Stimulated activated CD4-positive, alpha-beta T cell treated with anti-CD3 and anti-CD28 coated beads, Interleukin-12 subunit alpha, Interleukin-12 subunit beta, amount 100 ng/mL, for 4 hours (primary cell): ENCODE measurements at places on chromosomes 4 and X.

DNA sequence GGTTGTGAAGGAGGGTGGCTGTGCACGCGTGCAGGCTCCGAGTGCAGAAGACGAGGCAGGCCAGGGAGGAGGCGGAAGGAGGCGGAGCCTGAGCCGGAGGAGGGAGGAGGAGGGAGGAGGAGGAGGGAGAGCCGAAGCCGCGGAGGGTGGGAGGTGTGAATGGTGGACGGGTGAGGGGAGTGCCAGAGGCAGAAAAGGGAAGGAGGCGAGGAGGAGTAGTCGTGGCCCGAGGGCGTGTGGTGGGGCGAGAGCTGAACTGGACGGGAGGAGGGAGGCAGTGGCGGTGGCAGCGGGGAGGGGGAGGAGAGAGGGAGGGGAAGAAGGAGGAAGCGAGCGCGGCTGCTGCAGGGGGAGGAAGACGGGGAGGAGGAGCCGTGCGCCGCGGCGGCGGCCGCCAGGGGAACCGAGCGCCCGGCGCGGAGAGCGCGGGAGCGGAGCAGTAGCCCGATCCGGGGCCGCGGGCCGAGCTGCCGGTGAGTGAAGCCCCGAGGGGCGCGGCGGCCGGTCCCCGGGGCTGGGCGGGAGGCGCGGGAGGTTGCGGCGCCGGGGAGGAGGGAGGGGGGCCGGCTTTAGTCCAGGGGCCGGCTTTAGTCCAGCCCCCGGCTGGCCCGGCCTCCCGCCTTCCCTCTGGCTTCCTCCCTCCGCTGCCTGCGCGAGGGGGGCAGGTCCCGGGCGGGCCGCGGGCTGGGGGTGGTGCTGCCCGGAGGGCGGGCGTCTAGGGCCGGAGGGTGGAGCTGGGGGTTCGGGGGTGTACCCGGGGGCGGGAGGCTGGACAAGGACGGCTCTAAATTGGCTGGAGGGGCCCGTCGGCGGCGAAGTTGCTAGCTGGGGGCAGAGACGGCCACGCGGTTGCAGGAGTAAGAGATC is at the start of gene TMEM164:
Gene TMEM164 (plus strand): TSS at position 815 of the 867 bp plus-strand sequence. CDS start 661 bp downstream, outside the sequence.
- peak; percentile 76 for DNase-seq

GRCh38 chrX:149286940-149287349 is 218.2 kb downstream of the IDS start:
- peak; percentile 20 for DNase-seq

DNA sequence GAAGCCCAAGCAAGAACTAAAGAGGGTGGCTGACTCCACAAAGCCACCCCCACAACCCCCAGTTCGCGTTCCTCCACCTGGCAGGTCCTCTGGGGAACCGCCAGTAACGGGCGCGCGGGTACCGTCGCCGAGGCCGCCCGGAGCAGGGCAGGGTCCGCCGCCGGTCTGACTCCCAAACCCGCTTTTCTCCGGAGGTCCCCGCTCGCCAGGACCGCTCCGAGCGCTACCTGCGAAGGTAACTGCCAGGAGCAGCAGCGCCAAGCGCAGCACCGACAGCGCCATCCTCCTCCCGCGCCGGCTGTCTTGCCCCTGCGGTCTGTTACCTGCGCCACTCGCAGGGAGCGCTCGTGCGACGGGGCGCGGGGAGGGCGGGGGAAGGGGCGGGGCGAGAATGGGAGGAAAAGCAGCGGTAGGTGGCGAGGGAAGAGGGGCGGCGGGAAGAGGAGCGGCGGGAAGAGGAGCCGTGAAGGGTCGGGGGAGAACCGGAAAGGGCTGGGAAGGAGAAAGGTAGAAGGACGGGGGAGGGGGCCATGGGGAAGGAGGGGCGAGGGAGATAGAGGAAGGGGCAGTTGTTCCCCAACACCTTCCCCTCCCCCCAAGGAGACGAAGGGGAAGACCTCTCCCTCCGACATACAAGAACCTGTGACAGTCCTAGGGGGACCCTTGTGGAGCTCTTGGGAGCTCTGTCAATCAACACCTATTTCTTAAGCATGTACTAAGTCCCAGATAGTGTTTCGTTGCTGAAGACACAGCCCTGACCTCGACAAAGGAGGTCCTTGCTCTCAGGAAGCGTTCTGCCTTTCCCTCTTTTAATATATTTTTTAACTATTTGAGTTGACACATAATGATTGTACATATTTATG is at the start of gene SPINK2:
Gene SPINK2 (minus strand): TSS at position 321 of the 863 bp plus-strand sequence. CDS start 39 bp downstream, at position 282.
- peak; percentile 68 for DNase-seq

DNA sequence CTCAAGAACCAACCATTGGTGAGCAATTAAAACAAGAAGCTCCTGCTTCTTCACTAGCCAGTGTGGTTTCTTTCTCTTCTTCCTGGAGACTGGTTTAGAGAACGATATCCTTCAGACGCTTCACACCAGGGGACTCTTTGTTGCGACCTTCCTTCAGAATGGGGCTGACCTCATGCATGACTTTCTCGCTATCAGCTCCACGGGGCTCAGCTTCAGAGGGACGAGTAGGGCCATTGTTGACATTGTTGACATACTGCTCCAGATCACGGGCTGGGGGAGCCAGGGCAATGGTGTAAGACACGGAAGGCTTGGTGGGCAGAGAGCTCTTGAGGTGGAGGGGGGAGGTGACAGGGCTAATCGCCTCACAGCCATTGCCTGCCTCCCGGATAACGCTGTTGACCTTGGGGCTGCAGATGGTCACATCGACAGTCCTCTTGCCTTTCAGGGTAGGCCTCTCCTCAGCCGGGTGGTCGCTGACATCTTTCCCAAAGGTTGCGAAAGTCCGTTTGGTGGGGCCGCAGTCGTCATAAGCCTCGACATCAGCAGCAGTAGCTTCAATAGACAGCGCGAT is 113.8 kb downstream of the PCDH19 start:
- no peak for DNase-seq

DNA sequence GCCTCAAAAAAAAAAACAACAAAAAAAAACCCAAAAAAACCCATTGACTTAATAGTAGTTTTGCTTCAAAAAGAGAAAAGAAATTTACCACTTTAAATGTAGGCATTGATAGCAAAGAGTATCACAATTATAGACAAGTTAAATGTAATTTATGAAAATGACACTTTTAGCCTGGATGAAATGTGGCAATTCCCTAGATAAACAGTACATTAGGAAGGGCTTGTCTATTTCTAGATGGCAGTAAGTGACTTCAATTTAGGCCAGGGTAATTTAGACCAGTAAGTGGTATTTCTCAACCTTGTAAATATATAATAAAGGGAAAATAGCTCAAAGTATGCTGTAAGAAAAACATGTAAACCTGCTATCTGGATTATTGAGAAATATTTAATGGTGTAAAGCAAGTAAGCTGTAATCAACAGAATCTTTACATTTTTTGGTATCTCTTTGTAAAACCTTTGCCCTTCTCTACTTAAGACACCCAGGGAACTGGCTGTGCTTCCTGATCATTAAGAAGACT is 103.7 kb upstream of the RAPGEF2 start:
- no peak for DNase-seq

- no peak for DNase-seq
Observed at GRCh38 chr4:133865612-133866327, 335.8 kb downstream of the PABPC4L start.

GRCh38 chrX:53481816-53482465 is 47.8 kb upstream of the HSD17B10 start:
- DNase-seq = peak; percentile 22

GRCh38 chr4:89514811-89515210 is 207.2 kb upstream of the GPRIN3 start:
- no peak for DNase-seq

DNA sequence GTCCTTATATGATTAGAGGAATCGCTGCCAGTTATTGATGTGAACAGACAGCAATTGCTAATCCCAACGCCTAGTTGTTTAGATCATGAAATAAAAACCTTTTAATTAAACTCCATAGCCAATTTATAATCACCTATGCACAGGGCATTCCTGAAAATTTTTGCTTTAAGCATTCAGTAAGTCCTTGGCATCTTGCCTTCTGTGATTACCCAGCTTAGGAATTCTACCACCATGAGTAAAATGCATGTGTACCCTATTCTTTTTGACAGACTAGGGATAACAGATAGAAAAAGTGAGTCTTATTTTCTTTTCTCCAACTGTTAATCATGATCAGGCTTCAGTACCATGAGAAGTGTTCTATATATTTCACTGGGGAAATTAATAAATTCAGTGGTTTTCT is 995.3 kb upstream of the GRIA3 start:
- DNase-seq = no peak

GRCh38 chrX:97374266-97374665 is 490.6 kb downstream of the RPA4 start:
- no peak for DNase-seq

GRCh38 chr4:144579411-144580030 is 66.4 kb upstream of the HHIP start:
- DNase-seq = no peak

- DNase-seq = no peak
Observed at GRCh38 chrX:46180258-46180687, 364.9 kb downstream of the ZNF674 start.

- DNase-seq = no peak
Observed at GRCh38 chr4:81796790-81797528, 325.3 kb upstream of the RASGEF1B start.

- no peak for DNase-seq
Observed at GRCh38 chr4:110155654-110156053, 42.8 kb downstream of the ELOVL6 start.

- peak; percentile 8 for DNase-seq
Observed at GRCh38 chrX:72121383-72121782, 10.3 kb downstream of the RTL5 start.

DNA sequence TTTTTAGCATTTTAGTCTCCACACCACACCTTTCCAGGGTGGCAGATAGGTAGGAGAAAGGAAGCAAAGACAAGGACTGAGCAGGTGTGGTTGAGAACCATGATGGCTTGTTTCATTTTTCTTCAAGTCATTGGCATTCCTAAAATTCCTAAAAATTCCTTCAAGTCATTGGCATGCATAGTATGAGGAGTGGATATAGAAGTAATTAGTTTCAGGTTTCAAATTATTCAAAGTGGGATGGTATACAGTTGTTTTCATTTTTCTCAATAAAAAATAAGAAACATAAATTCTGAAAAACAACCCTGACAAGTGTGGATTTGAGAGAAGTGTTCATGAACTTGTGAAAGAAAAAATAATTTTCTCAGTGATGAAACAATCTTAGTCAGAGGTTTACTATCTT is 22.3 kb upstream of the HERC3 start:
- DNase-seq = no peak

DNA sequence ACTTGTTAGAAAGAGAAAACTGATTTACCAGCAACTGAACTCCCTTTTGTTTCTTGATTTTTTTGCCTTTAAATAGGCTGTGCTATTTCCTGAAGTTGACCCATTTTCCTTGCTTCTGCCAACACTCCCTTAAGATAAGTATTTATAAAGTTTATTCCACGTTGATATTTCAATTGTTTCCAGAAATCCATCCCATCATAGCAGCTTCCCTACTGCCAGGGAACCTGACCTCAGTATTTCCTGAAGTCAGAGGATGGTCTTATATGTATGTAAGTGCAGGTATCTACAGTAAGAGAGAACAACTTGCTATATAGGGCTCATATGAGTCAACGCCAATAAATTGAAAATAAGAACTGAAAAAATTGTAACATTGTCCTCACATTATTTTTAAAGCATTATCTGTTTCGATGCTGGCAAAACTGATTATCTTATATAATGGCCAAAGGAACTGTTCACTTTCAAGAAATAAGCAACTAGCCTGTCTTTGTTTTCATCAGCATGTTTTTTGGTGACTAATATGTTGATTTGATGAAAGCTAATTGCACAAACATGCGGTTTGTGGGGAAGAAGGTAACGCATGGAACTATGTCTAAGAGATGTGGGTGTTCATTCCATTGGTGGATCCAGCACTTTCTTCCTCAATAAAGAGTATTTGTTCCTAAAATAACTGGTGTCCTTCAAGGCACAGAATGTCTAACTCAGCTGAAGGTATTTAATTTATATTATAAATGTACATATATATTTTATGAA is 4.7 kb downstream of the LIMCH1 start:
- no peak for DNase-seq

DNA sequence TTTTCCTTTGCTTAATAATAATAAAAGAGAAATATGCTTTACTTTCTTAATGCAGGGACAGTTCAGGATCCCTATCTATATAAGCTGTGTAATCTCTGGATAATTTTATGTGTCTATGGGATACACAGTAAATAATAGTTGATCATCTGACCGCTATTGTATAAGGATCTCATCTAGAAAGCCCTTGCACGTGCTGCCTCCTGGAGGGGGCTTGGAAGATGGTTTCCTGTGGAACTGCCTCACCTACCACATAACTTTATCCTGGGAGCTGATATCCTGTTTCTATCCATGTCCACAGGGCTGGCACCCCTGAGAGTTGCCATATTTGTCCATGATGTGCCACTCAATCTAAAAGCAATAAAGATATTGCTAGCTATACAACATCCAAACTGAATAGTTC is 139.3 kb upstream of the FRMPD4 start:
- no peak for DNase-seq

- no peak for DNase-seq
Observed at GRCh38 chr4:132981611-132982010, 167.5 kb upstream of the PCDH10 start.

- no peak for DNase-seq
Observed at GRCh38 chrX:119537487-119537886, 27.7 kb downstream of the STEEP1 start.

DNA sequence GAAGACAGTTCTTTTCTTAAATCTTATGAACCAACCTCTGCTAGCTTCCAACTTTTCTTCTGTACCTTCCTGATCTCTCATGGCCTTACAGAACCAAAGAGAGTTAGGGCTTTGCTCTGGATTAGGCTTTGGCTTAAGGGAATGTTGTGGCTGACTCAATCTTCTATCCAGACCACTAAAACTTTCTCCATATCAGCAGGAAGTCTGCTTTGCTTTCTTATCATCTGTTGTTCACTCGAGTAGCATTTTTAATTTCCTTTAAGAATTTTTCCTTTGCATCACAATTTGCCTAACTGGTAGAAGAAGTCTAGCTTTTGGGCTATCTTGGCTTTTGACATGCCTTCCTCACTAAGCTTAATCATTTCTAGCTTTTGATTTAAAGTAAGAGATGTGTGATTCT is 167.0 kb downstream of the TBCK start:
- no peak for DNase-seq

DNA sequence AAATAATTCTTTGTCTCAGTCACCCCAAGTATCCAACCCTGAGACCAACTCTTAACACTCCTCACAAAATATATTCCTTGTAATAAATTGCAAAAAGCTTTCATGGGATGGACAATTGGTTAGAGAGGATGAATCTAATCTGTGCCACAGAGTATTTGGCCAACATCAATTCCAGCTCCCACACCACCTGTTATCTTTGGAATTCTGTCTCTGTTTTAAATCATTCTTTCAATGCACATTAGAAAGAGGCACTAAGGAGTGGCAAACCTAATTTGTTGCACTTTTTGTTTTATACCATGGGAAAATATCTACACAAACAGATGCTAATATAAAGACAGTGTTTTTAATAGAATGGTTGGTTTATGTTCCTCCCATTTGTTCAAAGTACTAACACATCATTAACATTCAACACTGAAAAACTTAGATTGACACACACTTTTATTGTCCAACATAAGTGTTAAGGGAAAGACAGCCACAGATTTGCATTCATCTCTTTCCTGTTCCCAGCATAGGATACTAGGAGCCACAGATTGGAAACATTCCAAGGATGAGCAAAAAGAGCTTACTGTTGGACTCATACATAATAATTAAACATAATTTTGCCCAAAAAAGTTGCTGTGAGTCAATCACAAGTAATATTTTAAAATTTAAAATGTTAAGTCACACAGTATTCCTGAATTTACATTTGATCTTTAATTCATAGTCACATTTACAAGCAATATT is 116.4 kb downstream of the PPA2 start:
- DNase-seq = no peak
